ENCODE measurements at places on chromosomes 3 and 15.

DNA sequence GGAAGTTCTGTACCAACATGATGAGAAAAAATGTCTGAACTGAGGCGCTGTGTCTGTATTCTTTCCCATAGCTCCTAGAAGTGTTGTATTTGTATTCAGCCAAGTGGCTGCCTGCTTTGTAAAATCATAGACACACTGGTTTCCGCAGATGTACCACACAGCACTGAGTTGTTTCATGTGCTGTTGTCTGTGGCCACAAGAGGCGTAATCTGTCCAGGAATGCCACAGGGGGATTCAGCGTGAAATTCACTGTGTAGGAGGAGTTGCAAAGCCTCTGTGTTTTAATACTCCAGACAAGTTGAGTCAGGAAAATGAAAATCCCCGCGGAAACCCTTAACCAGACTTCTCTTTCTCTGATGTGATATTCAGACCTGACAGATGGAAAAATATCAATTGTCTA is 462.2 kb downstream of the NSUN3 start:
- no peak for DNase-seq

DNA sequence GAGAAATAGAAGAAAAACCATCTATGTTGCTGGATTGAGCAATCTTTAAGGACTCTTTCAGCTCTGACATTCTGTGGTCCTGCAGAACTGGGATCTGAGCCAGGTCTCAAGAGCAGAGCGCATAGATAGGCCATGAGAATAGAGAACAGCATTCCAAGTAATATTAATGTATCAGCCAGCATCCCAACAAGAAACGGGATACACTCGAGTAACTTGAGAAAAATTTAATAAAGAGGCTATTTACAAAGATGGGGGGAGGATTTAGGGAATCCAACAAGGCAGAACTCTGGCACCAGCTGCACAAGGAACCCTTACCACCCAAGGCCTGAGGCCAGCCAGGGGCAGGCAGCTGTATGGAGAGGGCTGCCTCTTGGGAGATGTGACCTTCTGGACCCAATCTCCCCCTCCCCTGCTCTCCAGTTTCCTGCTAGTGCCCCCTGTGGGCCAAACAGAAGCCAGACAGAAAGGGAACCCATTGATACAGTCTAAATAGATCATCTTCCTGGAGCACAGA is 8.2 kb downstream of the TMOD2 start:
- DNase-seq = no peak

DNA sequence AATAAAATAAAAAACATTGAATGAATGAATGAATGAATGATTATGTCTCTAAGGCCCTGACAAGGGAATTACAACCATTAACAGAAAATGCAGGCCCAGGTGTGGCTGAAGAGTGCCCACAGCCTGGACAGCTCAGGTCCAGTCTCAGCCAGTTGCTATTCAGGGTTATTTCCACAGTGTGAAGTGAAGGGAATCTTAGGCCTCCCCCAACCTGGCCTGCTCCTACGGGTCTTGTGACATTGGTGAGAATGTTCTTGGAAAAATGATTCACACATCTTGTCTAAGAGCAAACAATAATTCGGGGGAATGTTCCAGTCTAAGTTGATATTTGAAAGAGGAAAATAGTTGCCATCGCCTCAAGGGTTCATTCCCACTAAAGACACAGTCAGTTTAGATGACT is 37.0 kb downstream of the MINDY4B start:
- DNase-seq = no peak

- no peak for DNase-seq
Observed at GRCh38 chr3:33681667-33682066, 36.4 kb downstream of the CLASP2 start.

DNA sequence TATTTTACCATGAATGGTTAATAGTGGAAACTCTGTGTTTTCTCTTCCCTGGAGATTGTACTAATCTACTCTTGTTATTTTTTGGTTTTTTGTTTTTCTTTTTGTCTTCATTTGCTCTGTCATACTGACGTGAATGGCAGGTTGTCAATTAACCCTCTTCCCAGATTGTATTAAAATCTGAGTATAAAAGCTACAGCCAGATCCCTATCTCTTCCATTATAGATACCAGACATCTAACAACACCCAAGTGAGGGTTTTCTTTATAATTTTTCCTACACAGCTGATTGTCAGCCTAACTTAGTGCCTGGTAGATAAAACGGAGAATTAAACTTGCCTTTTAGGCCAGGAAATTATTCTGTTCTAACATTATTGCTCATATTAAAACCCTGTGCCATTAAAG is 162.6 kb downstream of the IL5RA start:
- DNase-seq = no peak

- no peak for DNase-seq
Observed at GRCh38 chr15:69557020-69557706, 104.5 kb downstream of the RPLP1 start.
